ENCODE measurements at places on chromosomes 11 and 22.

DNA sequence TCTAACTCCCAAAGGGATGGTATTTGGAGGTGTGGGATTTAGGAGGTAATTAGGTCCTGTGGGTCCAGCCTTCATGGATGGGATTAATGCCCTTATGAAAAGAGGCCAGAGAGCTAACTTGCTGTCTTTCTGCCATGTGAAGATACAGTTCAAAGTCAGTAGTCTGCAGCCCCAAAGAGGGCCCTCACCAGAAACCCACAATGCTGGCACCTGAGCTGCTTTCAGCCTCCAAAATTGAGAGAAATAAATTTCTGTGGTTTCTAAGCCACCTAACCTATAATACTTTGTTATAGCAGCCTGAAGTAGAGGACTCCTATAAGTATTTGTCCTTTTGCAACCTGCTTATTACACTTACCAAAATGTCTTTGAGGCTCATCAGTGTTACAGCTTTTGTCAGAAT, 16.2 kb downstream of the ATM start:
- no peak for DNase-seq

DNA sequence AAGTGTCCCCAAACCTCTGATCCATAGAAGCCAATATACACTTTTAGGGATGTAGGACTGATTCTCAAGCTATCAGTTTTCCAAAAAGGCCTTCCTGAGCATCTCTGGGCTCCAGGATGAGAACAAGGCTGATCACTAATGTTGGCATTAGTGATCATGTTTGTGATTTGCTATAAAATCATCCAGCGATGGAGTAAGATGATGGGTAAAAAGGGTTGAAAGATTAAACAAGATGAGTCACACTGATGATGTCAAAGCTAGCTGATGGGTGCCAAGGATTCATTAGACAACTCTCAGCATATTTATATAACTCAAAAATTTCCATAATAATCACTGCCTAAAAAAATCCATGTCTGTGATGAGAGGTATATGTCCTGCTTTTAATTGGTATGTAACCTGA, 42.8 kb downstream of the ZNF280B start:
- DNase-seq = no peak

DNA sequence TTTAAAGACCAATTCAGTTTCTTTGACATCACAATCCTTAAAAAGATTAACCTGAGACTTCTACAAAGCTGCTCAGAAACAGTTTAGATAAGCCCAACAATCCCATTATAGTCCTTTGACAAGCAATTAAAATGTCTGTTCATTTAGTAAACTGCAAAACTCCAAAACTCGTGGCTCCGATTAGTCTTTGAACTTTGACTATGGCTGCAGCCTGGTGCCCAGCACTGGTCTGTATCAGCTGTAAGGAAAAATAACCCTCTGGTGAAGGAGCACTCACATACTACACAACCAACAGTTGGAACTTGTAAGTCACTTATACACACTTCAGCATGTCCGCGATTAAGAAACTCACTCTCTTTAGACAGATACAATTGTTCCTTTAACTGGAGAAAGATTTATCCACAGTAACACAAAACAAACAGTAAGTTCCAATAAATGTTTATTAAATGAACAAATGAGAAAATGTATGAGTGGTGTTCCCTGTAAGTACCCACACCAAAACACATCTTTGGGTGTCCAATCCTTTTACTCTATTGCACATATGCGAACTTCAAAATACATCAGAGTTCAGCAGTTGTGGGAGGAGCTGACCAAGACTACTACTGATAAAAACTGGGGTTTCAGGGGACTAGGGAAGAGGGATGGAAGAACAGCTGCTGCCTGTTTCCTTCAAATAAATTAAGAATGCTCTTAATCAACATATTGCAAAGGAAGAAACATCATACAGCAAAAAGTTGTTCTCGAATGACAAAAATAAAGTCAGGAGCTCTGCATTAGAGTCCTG, 36.4 kb downstream of the PITPNB start:
- DNase-seq = no peak

DNA sequence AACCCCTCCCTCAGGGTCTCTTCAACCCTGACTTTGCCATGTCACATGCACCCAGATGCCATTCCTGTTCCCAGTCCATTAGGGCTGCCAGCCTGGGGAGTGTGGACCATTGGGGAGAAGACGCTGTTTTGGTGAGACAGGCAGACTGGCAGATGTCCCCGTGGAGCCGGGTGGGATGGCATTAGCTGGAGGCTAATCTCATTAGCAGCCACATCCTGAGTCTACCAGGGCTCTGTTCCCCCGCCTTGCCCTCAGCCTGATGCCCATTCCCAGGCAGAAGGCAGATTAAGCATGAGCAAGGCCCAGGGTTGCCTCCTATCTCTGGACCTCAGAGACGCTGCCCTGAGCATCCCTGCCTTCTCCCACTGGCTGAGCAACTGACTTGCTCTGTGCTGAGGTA, 46.4 kb upstream of the ALX4 start:
- no peak for DNase-seq

GRCh38 chr11:130477586-130478203, 29.2 kb downstream of the ADAMTS15 start:
- no peak for DNase-seq

GRCh38 chr11:93477684-93478234, 65.4 kb downstream of the SMCO4 start:
- DNase-seq = no peak

GRCh38 chr11:114160894-114161293, 101.4 kb downstream of the ZBTB16 start:
- no peak for DNase-seq

GRCh38 chr11:63573881-63574855, 11.0 kb upstream of the PLAAT2 start:
- no peak for DNase-seq

GRCh38 chr11:68259122-68259959, 12.4 kb downstream of the C11orf24 start:
- no peak for DNase-seq
